ENCODE measurements at places on chromosomes 3 and 15.
A peak's percentile ranks its signal among the peaks of the same experiment; 100 is the strongest.

DNA sequence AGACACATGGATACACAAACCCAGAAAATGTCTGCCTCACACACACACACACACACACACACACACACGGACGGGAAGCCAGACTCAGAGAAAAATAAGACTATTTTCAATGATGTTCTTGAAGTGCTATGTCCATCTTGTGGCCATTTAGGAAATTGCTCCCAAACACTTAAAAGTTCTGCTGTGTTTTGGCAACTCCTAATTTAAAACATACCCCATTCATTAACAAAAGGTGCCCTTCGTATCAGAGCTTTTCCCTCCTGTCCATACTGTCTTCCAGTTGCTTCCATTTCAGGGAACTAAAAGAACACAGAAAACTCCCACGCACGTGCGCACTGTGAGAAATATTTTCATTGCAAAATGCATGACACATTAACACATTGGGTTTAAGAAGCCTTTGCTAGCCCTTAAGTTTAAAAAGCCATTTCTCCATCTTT is 44.6 kb downstream of the SLC12A1 start:
- DNase-seq: peak; percentile 2

DNA sequence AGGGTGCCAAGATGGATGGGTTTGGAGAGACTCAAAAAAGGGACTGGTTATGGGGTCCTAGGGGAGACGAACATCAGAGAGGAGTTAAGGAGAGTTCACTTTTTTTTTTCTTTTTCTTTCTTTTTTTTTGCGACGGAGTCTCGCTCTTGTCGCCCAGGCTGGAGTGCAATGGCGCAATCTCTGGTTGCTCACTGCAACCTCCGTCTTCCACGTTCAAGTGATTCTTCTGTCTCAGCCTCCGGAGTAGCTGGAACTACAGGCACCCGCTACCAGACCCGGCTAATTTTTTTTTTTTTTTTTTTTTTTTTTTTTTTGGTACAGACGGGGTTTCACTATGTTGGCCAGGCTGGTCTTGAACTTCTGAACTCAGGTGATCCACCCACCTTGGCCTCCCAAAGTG is 1.2 kb downstream of the SPINT1 start:
- no peak for DNase-seq

DNA sequence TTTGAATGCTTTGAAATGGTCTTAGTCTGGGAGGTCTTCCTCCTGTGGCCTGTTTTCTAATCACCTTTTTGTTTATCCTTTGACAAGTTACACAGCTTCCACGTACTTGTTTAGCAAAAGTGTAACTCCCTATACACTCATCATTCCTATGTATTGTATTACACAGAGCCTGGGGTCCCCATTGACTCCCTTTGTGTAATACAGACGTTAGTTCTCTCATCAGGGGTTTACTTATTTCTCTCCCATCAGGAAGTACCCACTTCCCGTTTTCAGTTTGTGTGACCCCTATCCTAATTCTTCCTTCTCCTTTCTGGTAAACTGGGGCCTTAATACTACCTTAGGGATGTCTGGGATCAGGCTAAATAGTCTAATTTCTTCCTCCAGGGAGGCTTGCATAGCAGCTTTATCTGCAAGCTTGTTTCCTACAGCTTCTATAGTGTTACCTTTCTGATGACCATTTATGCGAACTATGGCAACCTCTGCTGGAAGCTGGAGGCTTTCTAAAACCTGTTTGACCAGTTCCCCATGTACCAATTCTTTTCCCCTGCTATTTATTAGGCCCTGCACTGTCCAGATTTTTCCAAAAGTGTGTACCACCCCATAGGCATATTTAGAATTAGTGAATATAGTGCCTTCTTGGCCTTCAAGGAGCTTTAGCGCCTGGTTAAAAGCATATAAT is 22.4 kb downstream of the ARL8B start:
- no peak for DNase-seq

- no peak for DNase-seq
Measured at GRCh38 chr3:13931172-13931571, 51.3 kb upstream of the WNT7A start.

- no peak for DNase-seq
Measured at GRCh38 chr15:101647251-101647650, 4.9 kb downstream of the TM2D3 start.

DNA sequence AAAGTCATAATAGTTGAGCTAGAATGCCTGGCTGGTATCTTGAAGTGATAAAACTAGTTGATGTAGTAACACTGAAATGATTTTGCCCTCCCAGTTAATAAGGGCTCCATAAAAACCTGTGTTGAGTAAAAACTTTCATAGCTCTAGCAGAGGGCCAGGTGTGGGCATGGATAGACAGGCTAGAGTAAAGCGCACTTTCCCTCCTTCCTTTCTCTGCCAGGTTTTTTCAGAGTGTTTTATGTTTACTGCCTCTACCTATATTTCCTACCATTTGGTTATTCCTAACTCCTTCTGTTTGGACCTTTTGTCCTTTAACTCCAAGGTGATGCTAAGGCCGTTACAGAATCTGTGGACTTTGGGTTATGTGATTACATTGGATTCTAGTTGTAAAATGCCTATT is 25.3 kb downstream of the CHD2 start:
- DNase-seq: no peak

GRCh38 chr15:40593165-40593564 is 884 bp upstream of the KNL1 start:
- no peak for DNase-seq

DNA sequence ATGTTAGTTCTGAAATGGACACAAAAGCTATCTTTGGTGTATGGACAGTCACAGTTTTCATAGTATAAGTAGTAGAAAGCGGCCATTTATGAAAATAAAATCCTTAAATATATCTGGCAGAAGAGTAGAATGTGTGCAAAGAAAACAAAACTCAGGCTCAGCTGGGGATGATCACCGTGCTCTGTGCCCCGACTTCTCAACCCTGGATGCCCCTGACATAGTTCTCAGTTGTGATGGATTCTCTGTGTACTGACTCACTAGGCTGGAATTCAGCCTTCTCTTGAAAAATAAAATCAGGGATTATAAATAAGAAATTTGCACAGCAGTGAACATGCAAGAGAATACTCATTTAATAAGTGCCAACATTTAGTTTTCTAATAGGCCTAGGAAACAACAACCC is 925.1 kb upstream of the NR2F2 start:
- no peak for DNase-seq

DNA sequence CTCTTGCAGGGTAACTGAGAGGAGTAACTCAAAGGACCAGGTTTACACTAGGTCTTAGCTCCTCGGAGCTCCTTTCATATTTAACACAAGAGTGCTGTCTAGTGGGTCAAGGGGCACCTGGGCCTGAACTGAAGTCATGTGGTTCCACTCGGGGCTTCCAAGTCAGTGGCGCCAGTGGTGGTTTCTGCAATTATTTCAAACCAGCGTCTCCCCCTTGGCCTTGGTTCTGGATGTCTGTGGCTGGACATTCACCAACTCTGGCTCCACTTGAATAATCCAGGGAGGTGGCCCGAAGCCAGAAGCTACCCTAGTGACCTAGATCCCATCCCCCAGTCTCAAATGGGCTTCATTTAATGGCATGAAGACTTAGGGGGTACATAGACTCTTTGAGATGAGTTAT is 144.3 kb upstream of the ADAMTS9 start:
- DNase-seq: no peak

DNA sequence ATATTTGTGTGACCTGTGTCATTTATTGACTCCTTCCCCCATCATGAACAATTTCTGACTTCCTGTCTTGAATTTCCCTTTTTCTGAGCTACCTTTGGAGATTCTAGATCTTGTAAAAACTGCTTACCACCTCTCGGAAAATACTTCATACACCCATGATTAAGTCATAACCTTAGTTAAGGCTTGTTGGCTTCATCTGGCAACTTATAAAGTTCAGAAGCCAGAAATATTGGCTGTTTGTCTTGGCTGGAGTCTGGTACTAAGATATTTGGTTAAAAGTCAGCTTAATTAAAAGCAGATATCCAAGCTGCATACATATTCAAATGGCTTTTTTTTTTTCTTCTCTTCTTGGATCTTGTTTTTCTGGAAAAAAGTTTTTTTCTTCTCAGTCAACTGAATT is 37.3 kb upstream of the B3GALNT1 start:
- no peak for DNase-seq

GRCh38 chr15:56371495-56372147 is 6.4 kb downstream of the TEX9 start:
- no peak for DNase-seq

DNA sequence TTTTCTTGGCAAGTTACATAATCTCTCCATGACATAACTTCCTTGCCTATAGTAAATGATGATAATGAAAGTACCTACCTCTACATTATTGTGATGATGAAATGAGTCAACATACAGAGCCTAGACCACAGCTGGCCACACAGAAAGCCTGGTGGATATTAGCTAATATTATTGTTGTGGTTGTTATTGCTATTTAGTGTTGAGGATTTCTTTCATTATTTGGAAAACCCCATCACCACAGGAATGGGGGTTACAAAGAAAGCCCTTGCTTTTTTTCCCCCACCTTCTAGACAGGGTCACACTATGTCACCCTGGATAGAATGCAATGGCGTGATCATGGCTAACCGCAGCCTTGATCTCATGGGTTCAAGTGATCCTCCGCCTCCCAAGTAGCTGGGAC is 125.0 kb downstream of the PDZRN3 start:
- DNase-seq: no peak

DNA sequence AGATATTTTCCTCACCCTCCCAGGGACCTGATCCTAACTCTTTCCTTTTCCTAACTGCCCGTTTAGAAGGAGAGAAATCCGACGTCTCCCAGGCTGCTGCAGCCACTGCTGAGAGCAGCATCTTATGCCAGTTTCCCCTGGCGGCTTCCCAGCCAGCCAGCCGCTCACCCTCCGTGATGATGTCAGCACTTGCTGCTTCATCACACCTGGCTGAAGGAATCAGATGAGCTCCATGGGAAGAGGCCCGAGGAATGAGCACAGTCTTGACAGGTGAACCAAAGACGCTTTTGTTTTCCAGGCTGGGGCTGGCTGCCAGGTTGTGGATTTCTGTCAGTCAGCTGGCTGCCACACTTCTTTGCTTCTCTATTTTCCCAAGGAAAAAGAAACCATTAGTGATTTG is 445.1 kb upstream of the RBMS3 start:
- peak; percentile 48 for DNase-seq

- no peak for DNase-seq
Measured at GRCh38 chr15:38205526-38206272, 46.9 kb upstream of the SPRED1 start.

- no peak for DNase-seq
Measured at GRCh38 chr15:79724804-79725203, 172.0 kb downstream of the MTHFS start.

- no peak for DNase-seq
Measured at GRCh38 chr15:83581381-83581780, 72.5 kb upstream of the ADAMTSL3 start.

DNA sequence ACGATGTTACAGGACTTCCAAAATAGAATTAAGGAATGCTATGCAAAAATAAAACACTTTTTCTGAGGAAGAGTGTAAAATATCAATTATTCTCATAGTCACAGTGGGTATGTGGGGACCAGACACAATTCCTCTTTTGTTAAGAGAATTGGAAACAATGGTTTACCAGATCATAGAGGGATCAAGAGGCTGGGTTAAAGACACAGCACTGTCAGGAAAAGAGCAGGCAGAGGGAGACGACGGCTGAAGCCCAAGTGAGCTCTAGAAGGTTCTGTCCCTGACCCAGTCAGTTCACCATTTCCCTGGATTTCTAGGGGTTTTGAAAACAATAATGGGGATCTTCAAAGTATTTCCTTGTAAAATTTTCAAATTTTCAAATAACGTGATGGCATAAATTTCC is 54.0 kb upstream of the POLR2M start:
- DNase-seq: no peak

DNA sequence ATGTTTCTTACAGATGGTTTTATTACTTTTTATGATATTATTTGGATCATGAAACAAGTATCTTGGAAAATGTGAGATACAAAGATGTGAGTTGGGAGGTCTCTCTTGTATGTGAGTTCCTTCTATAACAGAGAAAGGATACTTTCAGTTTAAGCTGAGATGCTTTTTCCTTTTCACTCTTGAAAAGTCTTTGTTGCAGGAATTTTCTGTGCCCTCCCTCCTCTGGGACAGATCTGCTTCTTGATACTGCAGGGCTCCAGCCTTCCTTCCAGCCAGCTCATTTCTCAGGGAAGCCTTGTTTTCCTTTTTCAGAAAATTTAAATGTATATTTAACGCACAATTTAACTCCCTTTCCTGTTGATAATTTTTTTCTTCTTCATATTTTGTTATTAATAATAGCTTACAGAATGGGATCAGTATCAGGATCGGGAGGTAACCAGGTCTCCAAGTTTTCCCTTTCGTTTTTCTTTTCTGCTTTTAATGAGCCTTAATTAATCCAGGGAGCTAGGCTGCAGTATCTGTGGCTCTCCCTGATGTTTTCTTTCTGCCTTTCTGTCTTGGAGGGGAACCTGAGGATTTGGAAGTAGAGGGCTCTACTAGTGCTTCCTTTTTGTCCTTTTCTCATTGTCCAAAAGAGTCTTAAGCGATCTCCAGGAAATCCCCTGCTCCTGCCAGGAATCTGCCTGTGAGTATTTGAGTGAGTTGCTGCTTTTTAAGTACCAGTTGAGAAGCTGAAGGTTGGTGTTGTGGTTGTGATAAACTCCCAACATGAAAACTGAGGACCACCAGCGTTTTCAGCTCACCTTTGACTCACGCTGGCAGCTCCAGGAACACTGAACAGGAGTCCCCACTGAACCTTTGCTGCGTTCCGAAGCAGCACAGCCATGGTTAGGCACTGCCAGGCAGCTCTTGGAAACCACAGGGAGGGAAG is 105.7 kb downstream of the IGF1R start:
- no peak for DNase-seq

GRCh38 chr3:136637176-136637575 is 115.0 kb downstream of the STAG1 start:
- DNase-seq: no peak

GRCh38 chr3:112751061-112751460 is 95.6 kb downstream of the CD200R1L start:
- no peak for DNase-seq

DNA sequence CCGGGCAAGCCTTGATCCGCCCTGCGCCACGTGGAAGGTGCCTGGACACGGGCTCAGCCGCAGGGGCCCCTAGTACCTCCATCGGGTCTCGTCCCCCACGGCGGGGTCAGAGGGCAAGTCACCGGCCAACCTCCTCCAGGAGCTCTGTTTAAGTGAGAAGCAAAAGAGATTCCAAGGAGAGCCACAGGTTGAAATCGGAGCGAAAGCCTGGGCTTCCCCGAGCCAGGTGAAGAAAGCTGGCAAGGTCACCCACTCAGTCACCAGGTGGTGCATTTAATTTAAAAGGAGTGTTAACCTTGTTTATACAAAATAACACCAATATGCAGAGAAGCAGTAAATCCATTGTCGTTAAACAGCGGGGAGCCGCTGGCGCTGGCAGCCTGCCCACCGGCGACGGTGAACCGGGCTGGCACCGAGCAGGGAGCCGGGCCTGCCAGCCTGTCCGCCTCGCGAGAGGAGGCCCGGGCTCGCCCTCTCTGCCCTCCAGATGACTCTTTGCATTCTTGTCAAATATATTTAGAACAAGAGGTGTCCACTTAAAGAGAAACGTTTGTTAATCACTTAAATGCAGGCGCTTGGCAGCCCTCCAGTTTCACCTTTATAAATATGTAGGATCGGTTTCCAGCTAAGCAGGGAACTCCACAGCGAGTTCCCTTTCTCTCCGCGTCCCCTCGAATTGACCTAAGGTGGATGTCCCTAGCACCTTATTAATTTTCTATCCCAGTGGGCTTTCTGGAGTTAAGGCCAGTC is 277.3 kb upstream of the NR2F2 start:
- DNase-seq: peak; percentile 1

All from DMS79 (cell line).